ENCODE measurements at places on chromosomes 11 and 22.

DNA sequence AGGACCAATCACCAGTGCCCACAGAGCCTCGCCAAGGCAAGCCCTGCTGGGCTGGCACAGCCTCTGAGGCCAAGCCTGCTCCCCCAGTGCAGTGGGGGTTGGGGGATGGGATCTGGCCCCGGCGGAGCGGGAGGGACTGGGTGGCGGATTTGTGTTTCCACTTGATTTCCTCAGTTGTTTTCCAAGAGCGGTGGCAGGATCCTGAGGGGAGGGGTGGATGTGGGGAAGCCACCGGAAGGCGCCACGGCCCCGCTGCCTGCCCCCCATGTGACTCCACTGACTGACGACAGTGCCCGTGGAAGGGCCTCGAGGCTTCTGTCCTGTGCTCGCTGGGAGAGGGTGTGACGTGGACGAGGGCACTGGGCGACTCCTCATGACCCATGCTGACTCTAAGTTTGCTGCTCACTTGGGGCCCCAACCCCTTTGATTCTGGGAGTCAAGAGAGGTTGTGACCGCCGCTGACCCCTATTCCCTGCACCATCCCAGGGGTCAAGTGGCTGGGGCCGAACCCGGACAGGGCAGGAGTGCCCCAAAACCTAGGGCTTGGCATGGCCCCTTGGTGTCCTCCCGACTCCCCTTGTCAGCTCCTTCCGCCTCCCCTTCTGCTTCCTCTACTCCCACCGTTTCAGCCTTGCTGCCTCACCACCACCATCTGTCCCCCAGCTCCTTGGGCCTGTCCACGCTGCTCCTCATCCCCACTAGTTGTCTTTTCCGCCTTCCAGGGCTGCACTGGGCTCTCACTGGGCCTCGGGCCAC lies 23.5 kb upstream of the PICK1 start:
- DNase-seq = no peak

GRCh38 chr11:8061555-8062428 lies 19.2 kb upstream of the TUB start:
- DNase-seq = no peak

GRCh38 chr11:38842991-38843390 lies 2245.0 kb upstream of the RAG2 start:
- no peak for DNase-seq

- DNase-seq = no peak
Observed at GRCh38 chr22:36124666-36125065, 35.9 kb downstream of the APOL3 start.

GRCh38 chr11:18383388-18384156 lies 10.8 kb upstream of the LDHA start:
- peak; percentile 45 for DNase-seq

DNA sequence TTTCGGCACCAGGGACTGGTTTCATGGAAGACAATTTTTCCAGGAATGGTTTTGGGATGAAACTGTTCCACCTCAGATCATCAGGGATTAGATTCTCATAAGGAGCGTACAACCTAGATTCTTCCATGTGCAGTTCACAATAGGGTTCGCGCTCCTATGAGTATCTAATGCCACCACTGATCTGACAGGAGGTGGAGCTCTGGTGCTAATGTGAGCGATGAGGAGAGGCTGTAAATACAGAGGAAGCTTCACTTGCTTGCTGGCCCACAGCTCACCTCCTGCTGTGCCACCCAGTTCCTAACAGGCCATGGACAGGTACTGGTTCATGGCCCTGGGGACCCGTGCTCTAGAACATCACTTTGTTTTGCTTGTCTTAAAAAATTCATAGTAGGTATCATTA lies 41.8 kb upstream of the AMPD3 start:
- DNase-seq = peak; percentile 65

- DNase-seq = no peak
Observed at GRCh38 chr11:66450560-66450959, 11.9 kb upstream of the MRPL11 start.

GRCh38 chr11:86222081-86222480 lies 22.5 kb upstream of the EED start:
- DNase-seq = no peak

DNA sequence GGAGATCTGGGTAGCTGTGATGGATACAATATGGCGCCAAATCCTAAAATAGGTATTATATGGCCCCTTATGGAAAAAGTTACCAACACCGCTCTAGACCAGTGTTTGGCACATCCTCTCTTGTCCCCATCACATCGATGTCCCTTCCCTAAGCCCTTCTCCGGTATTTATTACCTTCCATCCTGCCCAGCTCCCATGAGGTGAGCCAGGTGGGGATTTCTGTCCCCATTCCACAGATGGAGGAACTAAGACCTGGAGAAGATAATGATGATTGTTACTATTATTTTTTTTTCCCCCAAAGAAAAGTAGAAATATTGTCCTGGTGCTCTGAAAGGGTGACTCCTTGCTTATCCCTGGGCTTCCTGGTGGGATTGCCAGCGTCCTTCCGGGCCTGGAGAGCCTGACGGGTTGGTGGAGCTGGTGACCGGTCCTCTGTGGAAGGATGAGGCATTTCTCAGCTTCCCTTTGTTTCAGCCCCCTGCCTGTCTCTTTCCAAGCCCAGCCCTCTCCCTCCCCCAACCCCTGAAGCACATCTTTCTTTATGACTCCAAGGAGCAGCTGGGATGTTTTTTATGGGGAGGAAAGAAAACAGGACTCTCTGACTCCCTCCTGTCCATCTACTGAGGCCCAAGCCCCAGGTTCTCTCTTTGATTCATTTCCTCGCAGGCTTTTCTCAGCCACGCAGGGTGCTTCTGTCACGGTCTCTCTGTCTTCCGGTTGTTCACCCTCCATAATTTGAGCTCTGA lies 65.4 kb downstream of the TP53I11 start:
- DNase-seq = no peak

DNA sequence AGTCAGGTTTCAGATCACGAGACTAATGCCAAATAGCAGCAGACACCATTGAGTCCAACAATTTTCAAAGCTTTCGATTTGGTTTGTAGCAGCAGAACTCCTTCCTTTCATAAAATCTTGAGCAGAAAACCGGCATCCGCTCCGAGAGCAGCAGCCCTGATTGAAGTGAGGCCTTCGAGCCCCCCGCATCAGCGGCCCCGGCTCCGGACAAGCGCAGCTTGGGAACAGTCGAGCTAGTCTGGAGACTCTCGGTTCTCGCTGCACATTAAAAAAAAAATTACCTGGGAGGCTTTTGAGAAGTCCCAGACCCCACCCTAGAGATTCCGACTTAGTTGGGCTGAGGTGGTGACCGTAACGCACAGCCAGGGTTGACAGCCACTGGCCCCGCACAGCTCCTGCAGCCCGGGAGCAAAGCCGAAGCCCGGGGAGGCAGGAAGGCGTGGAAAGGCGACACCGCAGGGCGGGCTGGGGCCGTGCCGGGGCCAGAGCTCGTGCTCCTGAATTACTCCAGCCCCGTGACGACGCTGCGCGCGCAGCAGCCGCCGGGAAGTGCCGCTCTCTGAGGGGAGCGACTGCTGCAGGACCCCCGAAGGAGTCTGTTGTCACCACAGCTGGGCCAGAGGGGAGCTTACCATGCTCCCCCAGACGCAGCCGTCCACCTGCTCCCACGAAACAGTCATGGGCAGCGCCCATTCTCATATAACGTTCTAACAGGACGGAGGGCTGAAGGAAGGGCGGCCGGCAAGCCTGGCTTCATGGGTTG lies 57.8 kb downstream of the SPATA19 start:
- DNase-seq = no peak

DNA sequence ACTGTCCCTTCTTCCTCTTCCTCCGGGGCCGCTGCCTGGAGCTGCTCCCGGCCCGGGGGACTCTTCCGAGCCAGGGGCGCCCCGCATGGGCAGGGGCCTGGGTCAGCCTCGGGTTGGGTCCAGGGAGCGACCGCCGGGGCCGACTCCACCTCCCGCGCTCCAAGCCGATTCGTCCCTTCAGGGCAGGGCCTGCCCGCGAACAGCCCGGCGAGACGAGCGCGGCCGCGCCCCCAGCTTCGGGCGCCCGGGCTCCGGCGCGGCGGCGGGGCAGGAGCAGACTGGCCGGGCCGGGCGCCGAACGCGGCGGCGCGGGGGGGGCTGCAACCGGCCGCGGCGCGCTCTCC lies at the start of gene LARGE1:
LARGE1 (minus strand) TSS at position 280 of the 344 bp plus-strand sequence.
- DNase-seq = no peak

DNA sequence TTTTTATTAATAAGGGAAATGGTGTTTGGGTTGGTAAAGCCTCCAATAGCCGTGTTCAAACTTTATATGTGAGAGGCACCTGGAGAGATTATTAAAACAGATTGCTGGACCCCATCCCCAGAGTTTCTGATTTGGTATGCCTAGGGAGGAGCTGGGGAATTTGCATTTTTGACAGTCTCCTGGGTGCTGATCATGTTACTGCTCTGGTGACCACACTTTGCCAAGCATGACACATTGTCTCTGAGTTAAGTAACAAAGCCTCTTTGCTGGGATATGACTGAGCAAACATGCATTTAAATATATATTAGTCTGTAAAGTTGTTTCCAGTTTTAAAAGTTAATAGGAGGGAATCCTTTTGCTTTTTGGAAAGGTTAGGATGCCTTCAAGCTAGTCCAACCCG lies 140.4 kb downstream of the NAV2 start:
- DNase-seq = no peak

DNA sequence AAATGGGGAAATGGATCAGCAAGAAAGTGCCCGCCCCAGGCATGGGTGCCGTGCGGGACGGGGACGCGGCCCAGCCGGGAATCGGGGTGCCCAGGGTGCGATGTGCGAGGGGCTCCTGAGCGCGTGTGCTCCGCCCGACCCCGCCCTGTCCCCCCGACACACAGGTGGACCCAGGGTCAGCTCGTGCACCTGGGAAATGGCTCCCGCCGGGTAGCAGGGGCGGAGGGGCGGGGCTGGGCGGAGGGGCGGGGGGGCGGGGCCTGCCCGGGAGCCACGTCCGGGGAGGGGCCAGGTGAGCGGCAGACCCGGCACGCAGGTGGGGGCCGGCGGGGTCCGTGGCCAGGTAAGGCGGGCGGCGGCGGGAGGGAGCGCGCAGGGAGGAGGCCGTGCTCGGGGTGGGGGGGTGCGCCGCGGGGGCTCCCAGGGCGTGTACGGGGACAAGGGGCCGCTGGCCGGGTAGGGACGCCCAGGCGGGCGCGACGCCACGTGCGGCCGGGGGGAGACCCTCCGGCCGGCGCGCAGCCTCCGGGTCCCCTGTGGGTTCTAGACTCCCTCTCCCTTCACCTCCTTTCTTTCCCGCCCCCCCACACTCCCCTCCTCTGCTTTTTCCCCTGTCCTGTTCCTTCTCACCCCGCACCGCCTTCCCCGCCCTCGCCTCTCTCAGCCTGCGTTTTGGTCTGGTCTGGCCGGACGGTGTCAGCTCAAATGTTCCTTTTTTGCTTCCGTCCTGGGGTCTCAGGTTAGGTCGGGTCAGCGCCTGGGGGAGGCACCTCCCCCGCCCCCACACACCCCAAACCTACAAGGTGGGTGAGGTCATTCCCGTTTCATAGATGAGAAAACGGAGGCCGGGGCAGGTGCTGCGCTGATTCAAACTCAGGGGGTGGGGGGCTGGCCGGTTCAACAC lies at the start of gene ARHGAP8:
ARHGAP8 (plus strand) TSS at position 291 of the 904 bp plus-strand sequence. CDS start 33,953 bp downstream, outside the sequence.
- DNase-seq = no peak

DNA sequence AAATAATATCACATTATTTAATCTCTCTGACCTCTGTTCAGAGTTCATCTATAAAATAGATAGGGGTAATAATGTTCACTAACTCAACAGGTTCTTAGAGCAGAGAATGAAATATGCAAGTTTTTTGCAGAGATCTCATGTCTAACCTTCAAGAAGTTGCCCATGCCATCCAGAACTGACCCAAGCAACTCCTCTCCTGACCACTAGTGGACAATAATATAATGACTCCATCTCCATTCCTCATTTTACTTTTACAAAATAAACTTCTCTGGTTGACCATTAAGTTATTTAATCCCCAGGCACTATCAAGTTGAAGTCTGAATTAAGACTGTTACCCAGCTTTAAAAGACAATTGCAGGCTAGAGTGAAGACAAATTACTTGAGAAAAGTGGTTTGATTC lies 382.6 kb downstream of the KCNA4 start:
- DNase-seq = no peak

- peak; percentile 95 for DNase-seq
Observed at GRCh38 chr11:62905927-62906531, 15.1 kb downstream of the CHRM1 start.

DNA sequence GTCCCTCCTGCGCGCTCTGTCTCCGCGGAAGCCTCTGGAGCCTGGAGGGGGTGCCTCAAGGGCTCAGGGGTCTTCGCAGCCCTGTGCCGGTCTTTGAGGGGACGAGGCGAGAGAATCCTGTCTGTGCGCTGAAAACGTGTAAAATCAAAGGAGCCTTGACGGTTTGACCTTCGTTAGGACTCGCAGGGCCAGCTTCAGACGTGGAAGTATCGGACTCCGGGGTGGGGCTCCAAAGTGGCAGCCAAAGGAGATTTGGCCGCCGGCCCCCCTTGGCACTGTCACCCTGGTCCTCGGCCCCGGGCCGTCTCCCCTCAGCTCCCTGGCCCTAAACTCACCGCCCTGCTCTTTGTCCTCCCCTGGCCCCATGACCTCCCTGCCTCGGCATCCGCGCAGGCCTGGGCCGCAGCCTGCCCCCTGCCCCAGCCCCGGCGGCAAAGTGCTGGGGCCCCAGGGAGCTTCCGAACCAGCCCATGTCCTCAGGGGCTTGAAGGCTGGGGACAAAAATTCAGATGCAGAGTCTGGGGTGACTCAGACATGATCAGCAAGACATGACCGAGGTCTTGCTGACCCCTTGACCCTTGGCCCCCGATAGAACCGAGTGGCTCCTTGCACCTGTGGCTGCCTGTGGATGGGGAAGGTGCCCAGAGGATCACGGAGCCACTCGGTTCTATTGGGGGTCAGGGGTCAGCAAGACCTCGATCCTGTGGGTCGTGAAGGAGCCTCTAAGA lies 6.9 kb upstream of the PHRF1 start:
- DNase-seq = no peak
